ENCODE measurements at places on chromosomes 11 and 22.

DNA sequence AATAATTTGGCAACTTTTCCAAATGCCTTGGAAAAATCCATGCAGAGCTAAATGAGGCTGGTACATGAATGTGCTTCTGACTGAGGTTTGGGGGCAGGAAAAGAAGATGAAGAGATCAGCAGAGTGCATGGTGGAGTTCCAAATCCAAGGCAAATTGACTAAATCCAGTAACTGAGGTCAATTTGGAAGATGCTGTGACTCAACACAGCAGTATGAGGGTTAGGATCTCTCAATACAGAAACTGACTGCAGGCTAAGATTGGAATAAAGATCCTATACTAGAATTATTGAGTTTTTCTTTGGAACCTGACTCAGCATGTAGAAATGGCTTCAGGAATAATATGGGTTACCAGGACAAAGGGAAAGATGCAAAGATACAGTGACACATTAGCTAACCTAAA lies 99.3 kb upstream of the FAT3 start:
- no peak for DNase-seq

DNA sequence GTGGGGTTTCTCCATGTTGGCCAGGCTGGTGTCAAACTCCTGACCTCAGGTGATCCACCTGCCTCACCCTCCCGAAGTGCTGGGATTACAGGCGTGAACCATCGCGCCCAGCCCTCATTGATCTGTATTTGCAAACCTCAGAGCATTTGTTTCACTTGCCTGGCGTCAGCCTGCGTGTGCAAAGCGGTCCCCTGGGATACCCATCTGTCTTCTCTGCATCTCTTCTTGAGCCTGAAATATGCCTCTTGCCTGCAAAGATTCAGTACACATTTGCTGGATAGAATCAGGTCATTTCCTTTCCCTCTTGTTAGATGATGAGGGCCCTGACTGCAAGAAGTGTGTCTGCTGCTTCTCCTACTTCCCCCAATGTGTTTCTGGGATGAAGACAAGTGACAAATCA lies 1291.0 kb downstream of the TBC1D22A start:
- no peak for DNase-seq

DNA sequence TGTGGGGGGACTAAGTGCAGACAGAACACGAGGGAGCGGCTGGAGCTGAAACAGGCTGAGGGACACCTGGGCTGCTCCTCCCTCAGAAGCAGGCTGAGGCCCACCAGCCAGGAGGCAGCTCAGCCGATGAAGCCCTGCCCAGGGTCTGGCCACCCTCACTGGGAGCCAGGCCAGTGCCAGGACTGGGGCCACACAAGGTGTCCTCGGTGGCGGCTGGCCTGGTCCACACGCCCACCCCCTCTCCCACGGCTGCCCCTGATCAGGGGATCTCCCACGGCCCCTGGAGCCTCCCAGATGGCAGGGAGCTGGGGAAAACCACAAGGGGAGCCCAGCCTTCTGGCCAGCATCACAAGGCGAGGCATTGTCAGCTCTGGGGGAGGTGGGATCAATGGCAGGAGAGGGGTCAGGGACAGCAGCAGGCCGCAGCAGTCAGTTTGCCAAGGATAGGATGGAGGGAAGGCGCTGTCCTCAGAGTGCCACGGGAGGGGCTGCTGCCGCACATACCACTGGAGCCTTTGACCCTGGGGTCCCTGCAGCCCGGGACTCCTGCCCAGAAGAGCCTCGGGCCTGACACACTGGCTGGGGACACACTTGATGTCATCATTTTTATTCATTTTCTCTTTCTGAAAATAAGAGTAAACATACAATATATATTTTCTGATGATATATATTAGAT lies 11.7 kb upstream of the RASL10A start:
- no peak for DNase-seq

- DNase-seq: no peak
Measured at GRCh38 chr11:72443016-72443415, 8.7 kb upstream of the CLPB start.

DNA sequence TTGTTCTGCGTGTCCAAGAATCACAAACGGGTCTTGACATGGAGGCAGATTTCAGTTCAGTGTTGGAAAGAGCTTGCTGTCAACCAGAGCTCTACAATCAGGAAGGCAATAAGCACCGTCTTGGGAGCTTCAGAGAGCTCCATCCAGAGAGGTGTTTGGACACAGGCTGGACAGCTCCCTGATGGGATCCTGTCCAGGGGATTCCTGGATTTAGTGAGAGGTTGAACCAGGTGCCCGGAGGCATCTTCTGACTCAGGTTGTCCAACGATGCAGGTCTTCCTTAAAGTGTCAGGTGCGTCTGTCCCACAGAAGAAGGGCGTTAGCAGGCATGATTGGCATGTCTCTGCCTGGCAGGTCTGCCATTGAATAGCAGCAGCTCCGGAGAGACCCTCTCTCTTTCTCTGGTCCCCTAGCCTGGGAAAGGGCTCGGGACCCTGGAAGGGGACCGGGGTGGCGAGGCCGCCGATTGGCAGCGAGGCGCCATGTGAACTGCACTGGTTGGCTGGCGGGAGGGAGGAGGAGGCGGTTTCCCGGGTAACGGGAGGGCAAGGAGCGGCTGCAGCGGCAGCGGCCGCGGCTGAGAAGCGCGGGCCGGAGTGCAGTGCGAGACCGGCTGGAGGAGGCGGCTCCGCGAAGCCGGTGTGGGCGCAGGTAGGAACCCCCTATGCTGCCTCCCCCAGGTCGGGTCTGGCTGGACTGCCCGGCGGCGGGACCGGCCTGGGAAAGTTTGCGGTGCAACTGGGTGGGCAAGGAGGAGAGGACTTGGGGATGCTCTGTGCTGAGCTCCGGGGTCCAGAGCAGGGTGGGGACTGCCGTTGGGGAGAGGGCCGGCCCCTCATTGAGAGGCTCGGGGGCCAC lies 104.1 kb upstream of the E2F8 start:
- peak; percentile 43 for DNase-seq

- no peak for DNase-seq
Measured at GRCh38 chr11:119536801-119537200, 113.8 kb upstream of the THY1 start.

DNA sequence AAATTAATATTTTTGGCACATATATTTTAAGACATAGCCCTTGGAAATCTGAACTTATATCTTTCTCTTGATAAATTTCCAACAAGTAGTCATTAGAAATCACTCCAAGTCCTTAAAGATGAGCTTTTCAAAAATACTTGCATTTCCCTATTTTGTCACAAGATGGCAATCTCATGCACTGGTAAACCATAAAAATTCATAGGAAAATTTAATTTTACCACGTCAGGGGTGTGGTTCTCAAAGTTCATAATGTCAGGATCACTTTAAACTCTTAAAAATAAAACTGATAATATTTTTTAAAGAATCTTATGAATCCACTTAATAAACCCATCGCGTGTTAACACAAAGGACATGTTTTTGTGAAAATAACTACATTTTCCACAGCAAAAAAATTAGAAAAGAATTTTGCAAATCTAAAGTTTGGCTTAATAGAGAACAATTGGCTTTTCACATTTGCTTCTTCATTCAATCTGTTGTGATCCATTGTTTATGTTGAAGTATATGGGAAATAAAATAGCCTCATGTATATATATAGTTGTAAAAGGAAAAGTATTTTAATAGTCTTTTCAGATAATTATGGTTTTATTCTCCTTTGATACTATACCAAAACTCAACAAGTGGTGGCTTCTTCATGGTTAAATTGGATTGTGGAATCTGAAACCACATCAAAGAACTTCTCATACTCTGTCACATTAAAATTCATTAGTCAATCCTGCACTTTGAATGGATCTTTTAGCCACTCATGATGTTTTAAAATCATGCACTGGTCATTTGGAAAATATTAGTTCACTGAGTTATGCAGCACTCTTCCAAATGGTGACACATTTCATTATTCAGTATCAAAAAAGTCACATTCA lies 169.1 kb downstream of the CADM1 start:
- no peak for DNase-seq

- no peak for DNase-seq
Measured at GRCh38 chr11:85886089-85887056, 31.2 kb downstream of the CCDC83 start.

GRCh38 chr11:28463826-28464225 lies 355.6 kb downstream of the METTL15 start:
- no peak for DNase-seq

GRCh38 chr11:44742508-44743246 lies 15.9 kb downstream of the TSPAN18 start:
- no peak for DNase-seq

- no peak for DNase-seq
Measured at GRCh38 chr11:70933981-70934583, 318.3 kb downstream of the SHANK2 start.

- no peak for DNase-seq
Measured at GRCh38 chr22:48748860-48749554, 1078.7 kb downstream of the BRD1 start.

DNA sequence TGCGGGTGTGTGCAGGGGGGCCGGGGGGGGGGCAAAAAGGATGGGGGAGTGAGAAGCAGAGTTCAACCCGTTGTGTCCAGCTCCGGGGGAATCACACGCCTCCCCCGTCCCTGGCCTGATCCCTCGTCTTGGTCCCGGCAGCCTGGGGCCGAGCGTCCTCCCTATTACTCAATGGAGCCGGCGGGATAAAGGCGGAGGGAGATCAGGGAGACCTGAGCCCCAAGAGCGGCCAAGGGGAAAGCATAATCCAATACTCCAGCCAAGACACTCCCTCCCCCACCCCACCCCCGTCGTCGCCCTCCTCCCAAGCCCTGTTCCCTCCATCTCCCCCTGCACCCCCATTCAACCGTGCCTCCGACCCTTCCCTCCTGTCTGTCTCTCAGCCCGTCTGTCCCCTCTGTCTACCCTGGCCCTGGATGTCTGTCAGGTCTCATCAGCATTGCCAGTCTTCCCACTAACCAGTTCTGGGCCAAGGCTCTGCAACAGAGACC lies 2.6 kb downstream of the PHOX2A start:
- DNase-seq: no peak

DNA sequence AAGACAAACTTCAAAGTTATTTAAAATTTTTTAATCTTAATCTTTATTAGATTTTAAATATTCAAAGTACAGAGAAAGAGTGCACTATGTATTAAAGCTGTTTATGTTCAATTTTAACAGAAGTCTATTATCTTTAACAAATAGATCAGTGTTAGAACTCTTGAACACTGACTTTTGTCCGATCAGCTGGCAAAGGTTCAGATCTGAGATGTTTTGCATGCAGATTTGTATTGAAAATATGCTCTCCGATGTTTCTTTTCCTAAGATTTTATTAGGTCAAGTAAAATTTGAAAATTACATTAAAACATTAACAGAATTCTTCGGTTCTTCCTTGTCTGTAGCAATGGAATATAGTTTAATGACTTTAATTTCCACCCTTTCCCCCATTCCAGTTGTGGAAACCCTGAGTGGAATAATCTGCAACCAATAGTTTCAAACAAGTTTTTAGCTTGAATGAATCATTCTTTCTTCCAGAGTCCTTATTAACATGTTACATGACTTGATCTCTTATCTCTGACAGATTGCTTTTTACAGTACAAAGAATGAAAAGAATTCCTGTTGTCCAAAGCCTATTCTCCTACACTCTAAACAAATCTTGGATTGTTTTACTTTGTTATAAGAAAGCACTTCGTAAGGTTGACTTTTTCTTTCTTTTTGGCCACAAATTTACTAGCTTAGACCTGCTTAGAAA lies 11.4 kb upstream of the TCP11L1 start:
- no peak for DNase-seq
